ENCODE measurements at places on chromosomes 3 and 15.
A peak's percentile ranks its signal among the peaks of the same experiment; 100 is the strongest.

GRCh38 chr3:18201315-18201714, 223.8 kb downstream of the SATB1 start:
- DNase-seq: no peak

DNA sequence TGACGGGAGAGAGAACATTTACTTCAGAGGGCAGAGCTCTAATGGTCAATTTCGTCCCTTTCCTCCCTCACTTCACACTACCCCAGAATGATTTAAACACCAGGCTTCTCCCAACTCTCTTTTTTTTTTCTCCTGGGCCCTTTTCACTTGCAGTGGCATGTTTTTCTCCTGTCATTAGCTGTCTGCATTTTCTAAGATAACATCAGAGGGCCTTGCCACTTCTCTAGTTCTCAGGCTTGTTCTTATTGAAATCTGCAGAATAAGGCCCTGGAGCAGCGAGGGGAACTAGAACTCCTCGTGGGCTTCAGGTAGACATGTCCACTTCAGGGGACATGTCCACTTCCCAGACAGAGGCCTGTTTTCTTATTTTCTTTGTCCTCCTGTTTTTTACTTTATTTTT, 514.4 kb upstream of the TBL1XR1 start:
- DNase-seq: no peak

DNA sequence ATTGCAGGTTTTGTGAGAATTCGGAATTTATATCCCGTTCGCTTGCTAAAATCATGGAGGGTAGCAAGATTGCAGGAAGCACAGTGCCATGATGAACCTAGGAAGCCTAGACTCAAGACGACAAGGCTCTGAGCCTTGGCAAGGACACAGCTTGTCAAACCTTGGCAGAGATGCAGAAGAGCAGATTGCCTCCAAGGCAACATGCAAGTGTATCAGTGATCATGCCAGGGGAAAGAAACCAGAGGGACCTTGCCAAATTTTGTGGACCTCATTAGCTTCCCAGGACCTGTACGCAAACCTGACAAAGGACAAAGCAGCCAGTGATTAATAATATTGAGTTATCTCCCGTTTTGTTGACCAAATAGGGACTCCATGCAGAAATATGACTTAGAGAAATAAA, 159.7 kb downstream of the GOLIM4 start:
- DNase-seq: no peak

- DNase-seq: no peak
Observed at GRCh38 chr3:187125319-187126031, 13.8 kb downstream of the RPL39L start.

- DNase-seq: no peak
Observed at GRCh38 chr15:76149291-76149915, 89.6 kb downstream of the TMEM266 start.

GRCh38 chr15:26095710-26096330, 232.7 kb upstream of the ATP10A start:
- no peak for DNase-seq

DNA sequence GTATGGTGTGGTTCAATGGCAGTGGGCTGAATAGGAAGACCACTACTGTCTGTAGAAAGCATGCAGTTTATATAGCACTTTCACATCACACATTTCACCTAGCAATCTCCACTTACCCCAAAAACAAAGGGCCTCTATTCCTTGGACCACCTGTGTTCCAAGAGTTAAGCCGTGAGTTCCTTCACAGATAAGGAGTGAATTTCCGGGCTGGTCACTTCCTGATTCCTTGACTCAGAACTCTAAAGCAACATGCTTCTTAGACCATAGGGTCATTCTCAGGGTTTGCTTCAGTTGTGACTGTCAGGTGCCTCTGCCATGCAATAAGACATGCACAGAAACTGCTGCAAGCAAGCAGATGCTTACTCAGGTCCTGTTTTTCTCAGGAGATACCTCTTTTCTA, 588.5 kb upstream of the TGFBR2 start:
- no peak for DNase-seq

GRCh38 chr3:8888301-8888915, 74.9 kb downstream of the RAD18 start:
- no peak for DNase-seq

DNA sequence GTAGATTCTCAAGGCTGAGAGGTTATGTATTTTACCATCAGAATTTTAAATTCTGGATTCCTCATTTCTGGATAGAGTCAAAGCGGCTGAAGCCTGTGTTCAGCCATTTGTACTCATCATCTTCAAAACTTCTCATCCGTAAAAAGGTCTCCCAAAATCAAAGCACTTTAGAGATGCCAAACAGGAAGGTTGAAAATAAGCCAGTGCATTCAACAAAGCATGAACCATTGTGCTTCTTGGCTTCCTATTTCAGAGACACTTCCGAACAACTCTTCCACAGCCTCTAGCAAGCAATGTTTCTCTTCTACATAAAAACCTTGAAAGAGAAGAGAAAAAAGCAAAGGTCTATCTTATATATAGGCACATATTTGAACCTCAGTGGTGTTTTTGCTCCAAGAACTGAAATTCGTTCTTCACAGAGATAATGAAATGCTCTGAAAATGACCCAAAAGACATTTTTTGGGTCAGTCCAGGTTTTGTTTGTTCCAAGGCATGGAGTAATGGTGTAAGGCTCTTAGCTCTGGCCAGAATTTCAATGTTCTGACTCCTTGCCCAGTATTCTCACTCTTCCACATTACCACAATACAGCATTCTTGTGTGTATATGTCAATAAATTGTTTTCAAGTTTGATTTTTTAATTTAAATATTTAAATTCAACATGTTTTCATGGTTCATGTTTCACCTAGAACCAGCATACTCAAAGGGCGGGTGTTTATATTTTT, 163.1 kb downstream of the STAC start:
- no peak for DNase-seq

- DNase-seq: no peak
Observed at GRCh38 chr15:101050623-101051290, 131.6 kb downstream of the LRRK1 start.

GRCh38 chr3:134037168-134037567, 7.4 kb upstream of the SLCO2A1 start:
- no peak for DNase-seq

- DNase-seq: no peak
Observed at GRCh38 chr3:174094669-174095068, 697.1 kb downstream of the NLGN1 start.

GRCh38 chr3:88090681-88091080, 31.6 kb downstream of the ZNF654 start:
- no peak for DNase-seq

GRCh38 chr3:18111796-18112232, 313.3 kb downstream of the SATB1 start:
- peak; percentile 73 for DNase-seq

DNA sequence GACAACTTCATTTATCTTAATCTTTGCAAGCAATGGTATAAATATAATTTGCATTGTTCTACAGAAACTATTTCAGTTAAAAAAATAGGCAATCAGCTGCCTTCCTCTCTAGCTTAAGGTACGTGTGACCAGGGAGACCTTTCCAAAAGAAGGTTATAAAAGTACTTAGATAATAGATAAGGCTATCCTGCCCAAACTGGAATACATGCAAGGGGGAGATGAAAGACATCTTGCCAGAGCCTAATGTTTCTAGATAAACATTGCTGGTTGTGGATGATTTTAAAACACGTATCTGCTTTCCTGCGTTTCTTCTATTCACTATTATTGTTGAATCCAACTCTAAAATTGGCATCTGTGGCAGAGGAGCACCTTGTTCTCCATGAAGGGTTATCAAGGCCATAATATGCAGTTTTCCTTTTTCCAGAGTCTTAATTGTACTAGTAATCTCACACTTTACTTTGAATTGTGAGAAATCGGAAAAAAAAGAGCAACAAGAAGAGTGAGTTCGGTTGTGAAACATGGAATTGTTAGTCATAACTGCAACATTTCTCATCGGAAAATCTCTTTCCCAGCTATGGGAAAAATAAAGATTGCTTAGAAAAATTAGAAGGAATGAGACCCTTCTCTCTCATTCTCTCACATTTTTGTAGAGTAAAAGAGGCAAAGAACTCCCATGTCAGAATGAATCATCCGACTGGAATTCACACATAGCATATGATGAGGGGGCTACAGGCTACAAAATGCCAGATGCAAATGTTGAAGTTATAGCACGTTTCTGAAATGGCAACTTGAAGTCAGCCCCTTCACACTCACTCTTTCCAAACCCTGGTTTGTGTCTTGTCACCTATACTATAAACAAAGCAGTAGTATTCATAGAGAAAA, 936.1 kb upstream of the NR2F2 start:
- DNase-seq: no peak

GRCh38 chr3:468172-468571, 271.6 kb downstream of the CHL1 start:
- DNase-seq: peak; percentile 18

Data from WERI-Rb-1 (cell line).